Upper lobe of right lung (tissue), 1 donor: ENCODE measurements at places on chromosomes 7 and 10. TPM values are rescaled to one million over a fixed set of nuclear protein-coding genes. Genes with fewer than 3 reads are reported as not detected.

DNA sequence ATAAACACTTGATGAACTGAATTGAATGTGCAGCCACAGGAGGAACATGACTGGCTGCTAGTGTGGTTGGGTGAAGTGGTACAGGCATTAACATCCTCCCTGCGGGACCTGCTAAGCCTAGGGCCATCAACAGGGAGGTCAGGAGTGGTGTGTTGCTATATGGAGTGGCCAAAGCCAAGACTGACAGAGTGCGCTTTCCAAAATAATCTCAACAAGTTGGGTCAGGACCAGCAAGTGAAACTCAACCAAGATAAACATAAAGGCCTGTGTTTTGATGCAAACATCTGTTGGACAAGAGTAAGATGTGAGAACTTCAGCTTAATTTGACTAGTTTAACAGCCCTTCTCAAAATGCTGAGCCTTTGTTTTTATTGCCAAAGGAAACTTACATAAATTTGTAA, 97.7 kb downstream of the WDFY4 start:
- no peaks in the 10 kb centered on the region for H3K36me3 ChIP-seq
- H3K4me1 ChIP-seq = no peaks in the 10 kb centered on the region
- DNase-seq = no peak
- no peak overlapping the region for H3K4me3 ChIP-seq

GRCh38 chr7:50774319-50774718, 8.4 kb downstream of the GRB10 start:
- no peaks in the 10 kb centered on the region for H3K36me3 ChIP-seq
- no peak overlapping the region for H3K4me3 ChIP-seq
- no peaks in the 10 kb centered on the region for H3K4me1 ChIP-seq
- H3K27me3 ChIP-seq = no peaks in the 10 kb centered on the region

- H3K36me3 ChIP-seq = no peaks in the 10 kb centered on the region
- H3K27me3 ChIP-seq = no peaks in the 10 kb centered on the region
- H3K4me3 ChIP-seq = no peak overlapping the region
- no peak overlapping the region for H3K27ac ChIP-seq
- no peak for DNase-seq
- no peaks in the 10 kb centered on the region for H3K4me1 ChIP-seq
These were observed 88.6 kb downstream of the VWDE start for GRCh38 chr7:12315049-12315448.

DNA sequence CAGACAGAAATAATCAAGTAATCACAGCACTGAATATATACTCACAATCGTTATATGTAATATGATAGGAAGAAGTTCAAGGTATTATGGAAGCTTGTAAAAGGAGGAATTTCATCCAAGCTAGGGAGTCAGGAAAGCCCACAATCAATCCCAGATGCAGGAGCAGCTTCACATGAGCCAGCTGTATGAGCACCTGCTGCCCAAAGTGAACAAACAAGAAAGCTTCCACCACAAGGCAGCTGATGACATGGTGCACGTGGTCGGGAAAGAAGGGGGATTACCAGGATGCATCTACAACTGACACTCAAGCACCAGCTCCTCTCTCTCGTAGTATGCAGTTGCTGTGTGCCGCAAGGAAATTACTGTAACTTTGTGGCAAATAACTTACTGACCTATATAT, 225.2 kb downstream of the XPNPEP1 start:
- DNase-seq = no peak
- no peaks in the 10 kb centered on the region for H3K4me1 ChIP-seq
- H3K36me3 ChIP-seq = no peaks in the 10 kb centered on the region
- no peak overlapping the region for H3K27ac ChIP-seq
- no peaks in the 10 kb centered on the region for H3K27me3 ChIP-seq

- no peak for DNase-seq
- H3K4me1 ChIP-seq = peaks cover 19% of the 10 kb centered on the region
- H3K27ac ChIP-seq = no peak overlapping the region
These were observed 29.1 kb downstream of the CHCHD3 start for GRCh38 chr7:133052826-133053225.

The FEZF1 gene
- not detected for total RNA-seq

The NKX6-2 gene
- not detected for total RNA-seq

GRCh38 chr10:49050366-49050765, 65.0 kb downstream of the VSTM4 start:
- no peaks in the 10 kb centered on the region for H3K27me3 ChIP-seq
- H3K4me1 ChIP-seq = peaks cover 3% of the 10 kb centered on the region
- H3K27ac ChIP-seq = no peak overlapping the region
- H3K36me3 ChIP-seq = peaks cover 7% of the 10 kb centered on the region
- no peak overlapping the region for H3K4me3 ChIP-seq

DNA sequence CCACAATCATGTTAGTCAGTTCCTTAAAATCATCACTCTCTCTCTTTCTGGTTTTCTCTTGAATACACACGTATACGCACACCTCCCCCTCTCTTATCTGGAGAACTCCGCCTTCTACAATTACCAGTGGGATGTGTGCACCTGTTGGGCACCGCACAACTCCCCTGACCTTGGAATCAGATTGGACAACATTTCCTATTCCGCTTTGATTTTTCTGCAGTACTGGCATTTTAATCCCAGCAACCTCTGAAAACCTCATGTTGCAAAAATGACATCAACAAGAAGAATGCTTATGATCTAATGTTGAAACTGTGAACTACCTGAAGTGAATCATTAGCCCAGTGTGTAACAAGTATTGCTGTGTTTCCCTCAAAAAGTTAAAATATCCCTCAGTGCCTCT, 109.6 kb downstream of the KIAA1217 start:
- no peaks in the 10 kb centered on the region for H3K36me3 ChIP-seq
- DNase-seq = no peak
- no peak overlapping the region for H3K27ac ChIP-seq

DNA sequence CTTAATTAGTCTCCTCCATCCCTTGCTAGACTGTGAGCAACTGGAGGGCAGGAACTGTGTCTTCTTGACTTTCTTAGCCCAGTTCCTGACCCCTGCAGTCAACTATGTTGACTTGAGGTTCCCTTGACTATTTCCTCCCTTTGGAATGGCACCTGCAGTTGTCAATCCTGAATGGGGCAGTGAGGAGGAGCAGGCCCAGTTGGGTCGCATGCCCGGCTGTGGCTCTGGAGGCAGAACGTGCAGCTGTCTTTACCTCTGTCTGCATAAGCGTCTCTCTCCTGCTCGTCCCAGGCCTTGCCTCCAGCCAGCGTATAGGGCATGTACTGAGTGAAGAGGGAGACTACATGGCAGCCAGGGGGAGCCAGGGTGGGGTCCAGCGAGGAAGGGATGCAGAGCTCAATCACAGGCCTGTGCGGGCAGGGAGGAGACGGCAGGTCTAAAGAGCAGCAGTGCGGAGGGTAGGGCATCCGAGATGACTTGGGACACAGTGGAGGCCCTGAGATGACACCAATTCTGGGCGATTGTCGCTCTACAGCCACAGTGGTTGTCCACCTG, 26.8 kb downstream of the PYROXD2 start:
- no peaks in the 10 kb centered on the region for H3K27me3 ChIP-seq
- DNase-seq = no peak
- no peak overlapping the region for H3K4me3 ChIP-seq

GRCh38 chr10:91242940-91243339, 22.5 kb downstream of the PCGF5 start:
- no peak overlapping the region for H3K27ac ChIP-seq
- H3K36me3 ChIP-seq = peaks cover 8% of the 10 kb centered on the region
- H3K4me1 ChIP-seq = peaks cover 5% of the 10 kb centered on the region
- H3K4me3 ChIP-seq = no peak overlapping the region

GRCh38 chr7:48158404-48158803, 12.9 kb upstream of the ABCA13 start:
- no peaks in the 10 kb centered on the region for H3K36me3 ChIP-seq
- no peak for DNase-seq
- no peak overlapping the region for H3K27ac ChIP-seq

DNA sequence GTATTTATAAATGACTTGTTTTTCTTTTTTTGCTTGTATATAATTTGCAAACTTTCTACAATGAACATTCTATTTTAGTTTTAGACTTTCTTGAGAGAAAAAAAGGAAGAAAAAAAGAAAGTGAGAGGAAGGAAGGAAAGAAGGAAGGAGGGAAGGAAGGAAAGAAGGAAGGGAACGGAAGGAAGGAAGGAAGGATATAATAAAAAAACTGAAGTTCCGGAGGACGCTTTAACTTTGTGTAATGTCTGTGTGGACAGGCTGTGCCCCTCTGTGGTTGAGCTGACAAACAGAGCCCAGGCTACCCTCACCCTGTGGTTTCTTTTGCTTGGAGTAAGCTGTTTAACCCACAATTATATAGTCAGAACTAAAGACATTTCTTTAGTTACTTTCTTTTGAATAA, 108.7 kb downstream of the SEMA3D start:
- no peaks in the 10 kb centered on the region for H3K27me3 ChIP-seq
- no peak overlapping the region for H3K27ac ChIP-seq

DNA sequence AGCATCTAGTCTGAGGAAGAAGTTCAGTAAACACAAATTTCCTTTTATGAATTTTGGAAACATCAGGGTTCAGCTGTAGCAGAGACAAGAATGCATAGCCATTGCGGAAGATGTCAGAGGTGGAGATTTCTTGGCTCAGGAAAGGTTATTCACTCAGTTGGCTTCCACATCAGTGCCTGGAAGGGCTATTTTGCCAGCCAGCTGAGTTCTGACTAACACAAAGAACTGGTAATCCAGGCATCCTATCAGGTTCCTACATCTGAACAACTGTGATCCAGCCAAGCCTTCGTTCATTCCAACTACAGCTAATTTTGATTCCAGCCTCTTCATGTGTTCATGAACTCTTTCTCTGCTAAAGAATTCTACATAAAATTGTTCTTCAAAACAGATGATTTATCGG, 965.6 kb downstream of the XPNPEP1 start:
- DNase-seq = no peak
- no peak overlapping the region for H3K4me3 ChIP-seq
- no peaks in the 10 kb centered on the region for H3K36me3 ChIP-seq
- no peak overlapping the region for H3K27ac ChIP-seq
- H3K27me3 ChIP-seq = no peaks in the 10 kb centered on the region
- H3K4me1 ChIP-seq = no peaks in the 10 kb centered on the region

GRCh38 chr7:6425948-6426347, 21.8 kb downstream of the DAGLB start:
- no peak for DNase-seq
- H3K4me3 ChIP-seq = no peak overlapping the region
- H3K27ac ChIP-seq = no peak overlapping the region
- H3K36me3 ChIP-seq = peaks cover 80% of the 10 kb centered on the region

GRCh38 chr7:79009647-79010046, 443.8 kb downstream of the MAGI2 start:
- DNase-seq = no peak
- no peaks in the 10 kb centered on the region for H3K36me3 ChIP-seq

The CUEDC2 gene
- total RNA-seq = 44.8 TPM

The POM121C gene
- 38.5 TPM for total RNA-seq

The PHKG1 gene
- 0.72 TPM for total RNA-seq

- H3K4me1 ChIP-seq = peaks cover 4% of the 10 kb centered on the region
- no peak overlapping the region for H3K27ac ChIP-seq
- no peak for DNase-seq
These were observed 6.8 kb downstream of the PLAU start for GRCh38 chr10:73917566-73918305.

The LMOD2 gene
- 0.17 TPM for total RNA-seq

DNA sequence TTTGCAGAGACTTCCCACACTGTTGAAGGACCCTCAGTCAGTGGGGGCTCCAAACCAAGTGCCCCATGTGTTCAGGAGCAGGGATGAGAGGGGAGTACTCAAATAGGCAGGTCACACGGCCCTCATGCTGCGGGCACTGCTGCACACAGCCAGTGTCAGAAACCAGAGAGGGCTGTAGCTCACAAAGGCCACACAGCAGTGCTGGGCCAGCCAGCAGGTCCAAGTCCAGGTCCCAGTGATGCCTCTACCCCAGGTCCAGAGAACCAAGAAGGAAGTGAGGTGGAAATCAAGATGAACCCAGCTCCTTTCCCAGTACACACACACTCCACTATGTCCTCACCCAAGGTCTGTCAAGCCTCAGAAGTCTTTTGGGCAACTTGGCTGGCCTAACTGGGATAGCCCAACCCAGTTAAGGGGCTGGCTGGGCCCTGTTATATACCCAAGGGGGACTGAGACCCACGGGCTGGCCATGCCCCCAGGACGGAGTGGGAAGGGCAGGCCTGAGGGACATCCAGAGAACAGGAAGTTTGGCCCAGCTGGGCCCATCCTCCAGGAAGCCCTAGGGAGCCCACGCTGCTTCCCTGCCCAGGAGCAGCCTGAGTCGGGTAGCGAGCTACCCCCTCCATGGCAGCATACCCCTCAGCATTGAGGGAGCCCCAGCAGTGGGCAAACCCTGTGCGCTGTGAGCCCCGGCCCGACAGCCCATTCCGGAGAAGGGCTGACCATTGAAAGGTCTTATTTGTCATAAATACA, 24.3 kb downstream of the GRID1 start:
- no peak overlapping the region for H3K4me3 ChIP-seq
- H3K27ac ChIP-seq = no peak overlapping the region
- no peaks in the 10 kb centered on the region for H3K27me3 ChIP-seq
- peak; percentile 52 for DNase-seq
- no peaks in the 10 kb centered on the region for H3K36me3 ChIP-seq
- H3K4me1 ChIP-seq = no peaks in the 10 kb centered on the region

DNA sequence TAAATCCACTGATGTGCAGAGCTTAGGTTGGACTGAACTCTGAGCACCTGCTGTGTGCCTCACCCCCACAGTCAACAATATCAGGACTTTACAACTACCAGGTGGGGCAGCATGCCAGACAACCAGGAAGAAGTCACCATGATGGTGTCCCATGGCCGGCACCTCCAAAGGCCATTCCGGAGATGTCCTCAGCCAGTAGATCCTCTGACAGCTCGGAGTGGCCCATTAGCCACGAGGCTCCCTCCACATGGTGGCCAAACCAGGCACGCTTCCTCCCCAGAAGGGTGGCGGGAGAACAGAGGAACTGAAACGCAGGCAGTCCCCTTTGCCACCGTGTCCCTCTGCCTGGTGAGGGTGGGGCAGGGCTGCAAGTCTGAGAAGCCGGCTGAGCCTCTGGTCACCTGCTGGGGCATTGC, 390.0 kb downstream of the TNS3 start:
- no peak for DNase-seq
- no peaks in the 10 kb centered on the region for H3K27me3 ChIP-seq
- H3K27ac ChIP-seq = no peak overlapping the region
- no peaks in the 10 kb centered on the region for H3K4me1 ChIP-seq

DNA sequence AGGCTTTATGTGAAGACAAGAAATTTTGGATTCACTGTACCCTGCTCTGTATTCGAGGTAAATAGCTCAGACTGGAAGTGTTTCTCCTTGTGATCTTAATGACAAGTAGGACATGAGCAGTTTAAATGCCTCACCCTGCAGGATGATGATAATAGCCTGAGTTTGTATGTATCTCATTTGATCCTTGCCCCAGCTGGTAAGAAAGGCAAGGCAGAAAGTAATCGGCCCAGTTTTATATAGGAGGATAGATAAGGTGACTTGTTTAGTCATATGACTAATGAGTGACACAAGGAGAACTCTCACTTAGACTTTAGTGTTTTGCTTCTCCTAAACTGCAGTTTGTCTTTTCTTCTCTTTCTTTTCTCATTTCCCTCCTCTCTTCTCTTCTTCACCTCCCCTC, 372.6 kb downstream of the PHF14 start:
- no peak overlapping the region for H3K27ac ChIP-seq
- DNase-seq = no peak
- H3K4me3 ChIP-seq = no peak overlapping the region
- H3K36me3 ChIP-seq = no peaks in the 10 kb centered on the region
- H3K4me1 ChIP-seq = no peaks in the 10 kb centered on the region
